ENCODE measurements at places on chromosomes 4 and X.

- DNase-seq, result no peak
Observed at GRCh38 chr4:182074810-182075209, 168.4 kb upstream of the TENM3 start.

GRCh38 chr4:102585329-102585728 lies 84.2 kb downstream of the NFKB1 start:
- no peak for DNase-seq

- no peak for DNase-seq
Observed at GRCh38 chr4:11139871-11140270, 288.8 kb downstream of the HS3ST1 start.

DNA sequence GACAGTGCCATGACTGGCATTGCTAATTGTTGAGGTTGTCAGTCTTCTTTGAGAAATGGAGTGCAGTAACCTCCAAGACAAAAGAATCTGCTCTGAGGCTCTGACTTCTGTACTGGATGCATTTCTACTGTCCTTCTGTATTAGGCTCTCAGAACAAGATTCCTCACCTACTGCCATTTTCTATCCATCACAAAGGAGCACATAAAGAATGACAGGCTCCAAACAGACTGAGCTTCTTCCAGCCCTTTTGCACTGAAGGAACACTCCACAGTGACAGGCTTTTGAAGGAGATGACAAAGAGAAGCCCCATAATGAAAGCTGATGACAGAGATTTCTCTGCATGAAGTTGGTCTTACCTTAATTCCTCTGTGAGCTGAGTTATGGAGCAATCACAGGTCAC lies 162.2 kb downstream of the PCDH19 start:
- no peak for DNase-seq

DNA sequence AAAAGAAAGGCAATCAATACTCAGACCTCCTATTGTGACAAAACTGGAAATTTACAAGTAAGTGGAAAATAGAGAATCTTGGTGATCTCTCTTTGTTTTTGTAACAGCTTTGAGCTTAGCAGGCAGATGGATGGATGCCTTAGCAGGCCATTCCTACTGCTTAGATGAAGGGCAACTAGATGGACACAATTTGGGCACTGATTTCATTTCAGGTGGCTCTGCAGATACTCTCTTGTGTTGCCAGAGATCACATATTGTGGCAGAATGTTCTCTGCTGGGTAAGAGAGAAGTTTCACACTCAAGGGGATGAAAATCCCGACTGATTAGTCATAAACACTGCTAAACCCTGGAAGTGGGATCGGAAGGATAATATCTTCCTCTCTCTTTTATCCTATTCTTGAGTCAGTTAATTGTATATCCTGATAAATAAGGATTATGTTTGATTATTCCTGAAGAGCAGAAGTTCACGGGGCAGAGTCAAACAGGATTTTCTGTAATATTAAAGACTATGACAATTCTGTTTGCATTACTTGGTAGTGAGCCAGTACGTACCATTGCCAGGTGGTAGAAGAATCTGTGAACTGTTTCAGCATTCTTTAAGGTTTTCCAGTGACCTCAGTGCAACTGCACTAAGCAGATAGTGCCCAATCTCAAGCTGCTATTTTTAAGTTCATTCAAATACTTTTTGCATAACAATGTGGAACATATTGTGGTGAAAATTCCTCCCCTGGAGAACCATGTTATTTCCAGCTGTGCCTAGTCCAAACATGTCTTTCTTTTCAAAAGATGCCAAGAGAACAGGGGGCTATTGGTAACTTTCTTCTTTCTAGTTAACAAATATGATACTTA lies 974.3 kb downstream of the FSTL5 start:
- no peak for DNase-seq
